ENCODE measurements at places on chromosomes 16 and 17.

DNA sequence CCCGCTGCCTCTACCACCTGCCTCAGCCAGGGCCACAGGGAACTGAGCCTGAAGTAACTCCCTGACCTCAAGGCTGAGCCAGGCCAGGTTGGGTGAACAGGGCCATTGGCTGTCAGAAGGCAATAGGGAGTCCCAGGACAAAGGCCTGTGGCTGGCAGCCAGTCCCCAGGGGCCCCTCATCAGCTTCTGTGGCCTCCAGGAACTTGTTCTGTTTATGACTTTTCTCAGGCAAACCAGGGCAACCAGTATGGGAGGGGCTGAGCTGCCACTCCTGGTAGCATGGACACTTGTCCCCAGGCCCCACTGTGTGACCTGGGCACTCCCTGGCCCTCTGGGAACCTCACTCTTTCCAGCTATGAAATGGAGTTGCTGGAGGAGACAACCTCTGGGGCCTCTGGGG lies 40.1 kb downstream of the CPNE2 start:
- DNase-seq, result no peak

- DNase-seq, result no peak
These were observed 130.4 kb upstream of the MPHOSPH6 start for GRCh38 chr16:82300374-82300951.

- DNase-seq, result no peak
These were observed 918 bp upstream of the NLRC3 start for GRCh38 chr16:3578121-3578520.

DNA sequence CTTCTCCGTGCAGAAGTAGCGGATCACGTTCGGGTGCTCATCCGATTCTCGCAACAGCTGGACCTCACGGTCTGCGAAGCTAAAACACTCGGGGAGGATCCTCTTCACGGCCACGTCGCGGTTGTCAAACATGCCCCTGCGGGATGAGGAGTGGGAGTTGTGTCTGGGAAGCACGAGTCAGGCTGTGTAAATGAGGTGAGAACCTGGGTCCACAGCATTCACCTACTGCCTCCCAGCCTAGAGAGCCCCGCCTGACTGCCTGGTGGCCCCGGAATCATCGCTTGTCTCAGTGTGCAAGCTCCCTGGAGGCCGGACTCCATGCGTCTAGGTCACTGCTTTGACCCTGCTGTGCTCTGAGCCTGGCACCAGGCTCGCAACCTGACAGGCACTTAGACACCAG lies 33.9 kb upstream of the ICAM2 start:
- DNase-seq, result no peak

DNA sequence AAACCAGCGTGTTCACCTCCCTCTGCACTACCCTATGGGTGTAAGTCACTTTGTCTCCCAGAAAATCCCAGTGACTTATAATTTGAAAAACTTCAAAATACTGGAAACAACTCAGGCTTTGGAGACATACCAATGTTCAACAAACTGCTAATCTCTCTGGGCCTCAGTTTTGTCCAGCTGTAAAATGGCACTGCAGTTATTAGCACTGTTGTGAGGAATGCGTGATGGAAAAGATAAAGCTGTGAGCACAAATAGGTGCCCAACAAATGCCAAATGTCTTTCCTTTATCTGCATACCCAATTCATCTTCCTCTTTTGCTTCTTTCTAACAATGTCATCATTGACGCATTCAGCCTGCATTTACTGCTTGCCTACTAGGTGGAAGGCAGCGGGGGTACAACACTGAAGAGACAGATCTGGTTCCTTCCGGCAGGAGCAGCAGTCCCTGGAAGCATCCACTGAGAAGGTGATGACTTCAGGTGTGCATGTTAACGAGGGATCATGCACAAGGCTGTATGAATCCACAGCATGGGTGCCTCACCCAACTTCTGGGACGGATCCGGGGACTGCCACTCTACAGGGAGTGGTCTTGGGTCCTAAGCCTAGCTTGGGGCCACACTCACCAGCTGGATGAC lies 63.4 kb downstream of the CYTH1 start:
- DNase-seq, result no peak

GRCh38 chr16:69326172-69326873 lies 4.1 kb downstream of the PDF start:
- DNase-seq, result no peak

GRCh38 chr17:7951143-7951792 lies 19.3 kb downstream of the CNTROB start:
- no peak for DNase-seq

- no peak for DNase-seq
These were observed 4.6 kb downstream of the CARMIL2 start for GRCh38 chr16:67649494-67649931.

DNA sequence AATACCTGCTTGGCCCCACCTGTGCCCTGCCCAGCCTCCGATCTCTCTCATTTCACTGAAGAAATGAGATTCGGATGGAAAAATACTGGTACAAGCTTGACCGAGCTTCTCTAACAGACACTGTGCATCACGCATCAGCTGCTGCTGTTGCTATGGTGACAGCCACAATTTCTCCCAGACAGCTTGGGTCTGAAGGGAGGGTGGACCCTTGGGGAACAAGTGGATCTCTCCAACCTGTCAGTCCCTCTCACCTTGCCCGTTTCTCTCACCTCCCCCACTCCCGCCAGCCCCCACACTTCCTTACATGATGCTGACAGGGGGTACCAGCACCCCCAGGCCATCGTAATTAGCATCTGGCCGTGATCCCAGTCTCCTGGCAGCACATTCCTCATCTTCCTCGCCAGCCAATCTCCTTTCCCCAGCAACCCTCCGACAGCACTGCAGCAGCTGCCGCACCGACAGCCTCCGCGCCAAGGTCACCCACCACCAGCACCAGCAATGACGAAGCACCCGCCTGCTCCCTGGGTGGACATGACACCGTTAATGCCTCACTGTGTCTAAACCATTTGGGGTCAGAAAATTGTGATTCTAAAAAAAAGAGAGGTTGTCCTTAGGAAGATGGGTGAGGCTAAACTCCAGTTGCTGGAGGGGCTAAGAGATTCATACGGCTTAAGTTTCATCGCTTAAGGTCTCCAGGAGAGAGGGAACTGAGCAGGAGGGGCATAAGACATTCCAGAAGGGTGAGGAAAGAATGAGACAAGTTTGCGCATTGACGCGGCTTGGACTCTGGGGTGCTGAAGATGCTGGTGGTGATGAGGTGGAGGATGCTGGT lies 58.6 kb upstream of the TNRC6A start:
- DNase-seq, result no peak

GRCh38 chr17:21149621-21150020 lies 22.9 kb downstream of the DHRS7B start:
- no peak for DNase-seq

DNA sequence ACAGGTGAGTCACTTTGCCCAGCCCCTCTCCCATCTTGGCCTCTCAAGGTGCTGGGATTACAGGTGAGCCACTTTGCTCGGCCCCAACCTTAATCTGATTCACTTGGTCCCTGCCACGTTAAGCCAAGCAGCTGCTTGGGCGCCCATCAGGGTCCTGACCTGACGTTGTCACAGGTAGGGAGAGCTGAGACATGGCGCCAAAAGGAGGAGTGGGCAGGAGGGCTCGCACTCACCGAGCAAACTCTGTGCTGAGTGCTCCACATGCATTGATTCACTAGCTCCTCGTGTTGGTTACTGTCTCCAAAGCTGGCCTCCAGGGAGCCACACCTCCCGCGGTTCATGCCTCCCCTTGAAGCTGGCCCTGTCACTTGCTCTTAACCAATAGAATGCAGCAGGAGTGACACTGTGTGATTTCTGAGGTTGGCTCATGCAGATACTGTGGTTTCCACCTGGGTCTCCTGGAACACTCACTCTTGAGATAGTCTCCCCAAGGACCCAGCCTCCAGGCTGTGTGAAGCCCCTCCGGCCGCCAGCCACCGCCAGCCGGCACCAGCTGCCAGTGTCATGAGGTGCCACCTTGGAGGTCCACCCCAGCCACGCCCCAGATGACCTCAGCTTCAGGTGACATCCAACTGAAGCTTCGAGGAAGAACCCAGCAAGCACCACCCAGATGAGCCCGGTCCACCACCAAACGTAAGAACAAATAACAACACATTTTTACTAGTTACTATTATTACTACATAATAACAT lies 223.0 kb downstream of the GSG1L start:
- DNase-seq, result no peak

DNA sequence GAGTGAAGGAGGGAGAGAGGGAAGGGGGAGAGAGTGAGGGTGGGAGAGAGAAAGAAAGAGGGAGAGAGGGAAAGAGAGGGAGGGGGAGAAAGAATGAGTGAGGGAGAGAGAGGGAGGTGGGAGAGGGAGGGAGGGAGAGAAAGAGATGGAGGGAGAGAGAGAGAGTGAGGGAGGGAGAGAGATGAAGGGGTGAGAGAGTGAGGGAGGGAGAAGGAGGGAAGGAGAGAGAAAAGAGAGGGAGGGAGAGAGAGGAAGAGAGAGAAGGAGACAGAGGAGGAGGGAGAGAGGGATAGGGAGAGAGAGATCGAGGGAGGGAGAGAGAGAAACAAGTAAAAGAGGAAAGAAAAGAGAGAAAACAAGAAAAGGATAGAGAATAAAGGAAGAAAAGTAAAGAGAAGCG lies 225.7 kb downstream of the SHISA9 start:
- DNase-seq, result no peak

GRCh38 chr16:84950906-84951305 lies 60.4 kb downstream of the ZDHHC7 start:
- DNase-seq, result no peak

- DNase-seq, result peak; percentile 4
These were observed 398.0 kb downstream of the NPIPA8 start for GRCh38 chr16:17938546-17938945.

DNA sequence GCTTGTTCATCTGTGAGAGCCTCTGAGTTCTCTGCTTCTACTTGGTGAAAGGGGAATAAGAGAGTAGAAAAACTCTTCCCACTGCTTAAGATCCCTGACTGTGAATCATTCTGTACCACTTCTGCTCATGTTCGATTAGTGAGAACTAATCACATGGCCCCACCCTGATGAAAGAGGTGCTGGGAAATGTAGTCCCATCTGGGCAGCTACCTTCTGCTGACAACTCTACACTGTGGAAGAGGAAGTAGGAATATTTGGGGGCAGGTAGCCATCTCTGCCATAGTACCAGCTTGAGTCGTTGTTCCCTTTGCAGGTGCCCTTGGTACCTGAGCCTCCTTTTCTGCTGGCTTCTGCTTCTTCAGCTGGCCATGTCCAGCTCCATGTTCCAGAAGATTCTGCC lies 29.9 kb downstream of the NKD1 start:
- no peak for DNase-seq

DNA sequence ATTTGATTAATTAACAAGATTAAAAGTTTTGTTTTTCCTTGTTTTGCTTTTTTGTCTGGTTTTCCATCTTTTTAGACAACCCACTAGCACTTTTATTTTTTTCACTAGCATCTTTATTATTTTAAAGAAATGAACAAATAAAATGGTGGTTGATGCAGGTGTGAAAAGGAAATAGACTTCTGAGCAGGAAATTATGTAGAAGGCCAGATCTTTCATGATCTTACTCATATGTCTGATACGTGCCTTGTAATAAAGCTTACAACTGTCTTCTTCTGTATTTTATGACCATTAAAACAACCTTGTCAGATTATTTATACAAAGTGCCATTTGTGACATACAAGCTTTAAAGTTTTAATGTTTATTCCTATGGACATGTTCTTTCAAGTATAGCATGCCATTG lies 6.3 kb downstream of the SLFN12L start:
- no peak for DNase-seq

DNA sequence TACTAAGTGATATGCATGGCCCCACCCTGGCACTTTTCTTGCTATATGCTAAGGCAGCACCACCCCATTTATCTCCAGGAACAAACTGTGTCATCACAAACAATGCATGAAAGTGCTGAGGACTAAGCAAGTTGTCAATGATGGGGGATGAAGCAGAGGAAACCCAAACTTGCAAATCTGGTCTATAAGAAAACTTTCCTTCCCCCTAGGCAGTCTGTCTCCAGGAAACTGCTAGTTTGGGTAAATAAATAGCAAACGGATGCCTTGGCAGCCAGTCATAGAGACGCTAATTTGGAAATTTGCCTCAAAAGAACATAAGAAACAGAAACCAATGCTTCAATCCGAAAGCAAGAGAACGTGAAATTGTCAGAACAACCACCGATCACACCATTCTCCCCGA lies 5.6 kb upstream of the HSBP1 start:
- no peak for DNase-seq

- DNase-seq, result no peak
These were observed 166.4 kb downstream of the CEP112 start for GRCh38 chr17:66025551-66025950.

- no peak for DNase-seq
These were observed 391.0 kb downstream of the WWOX start for GRCh38 chr16:78490431-78490830.

DNA sequence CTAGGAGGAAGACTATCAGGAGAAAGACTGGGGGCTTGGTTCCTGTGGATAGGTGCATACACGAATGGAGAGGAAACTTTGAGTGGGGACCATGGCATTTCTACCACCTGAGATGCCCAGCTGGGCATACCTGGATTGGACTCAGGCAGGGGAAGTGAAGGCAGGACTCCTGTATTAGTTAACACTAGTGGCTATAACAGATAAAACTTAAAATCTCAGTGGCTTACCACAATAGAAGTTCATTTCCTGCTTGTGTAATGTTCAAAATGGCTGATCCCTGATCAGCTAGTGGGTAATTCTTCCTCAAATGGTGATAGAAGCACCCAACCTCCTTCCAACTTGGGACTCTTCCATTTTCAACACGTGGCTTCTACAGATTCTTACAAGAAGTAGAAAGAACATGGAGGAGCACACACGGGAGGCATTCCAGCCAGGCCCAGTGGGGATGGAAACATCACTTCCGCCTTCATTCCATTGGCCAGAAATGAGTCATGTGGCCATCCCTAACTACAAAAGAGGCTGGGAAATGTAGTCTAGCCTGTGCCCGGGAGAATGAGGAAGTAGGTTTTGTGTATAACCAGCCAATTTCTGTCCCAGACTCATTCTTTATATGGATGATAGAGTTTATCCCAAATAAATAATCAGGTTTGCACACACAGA lies 112.1 kb downstream of the UTP18 start:
- no peak for DNase-seq

DNA sequence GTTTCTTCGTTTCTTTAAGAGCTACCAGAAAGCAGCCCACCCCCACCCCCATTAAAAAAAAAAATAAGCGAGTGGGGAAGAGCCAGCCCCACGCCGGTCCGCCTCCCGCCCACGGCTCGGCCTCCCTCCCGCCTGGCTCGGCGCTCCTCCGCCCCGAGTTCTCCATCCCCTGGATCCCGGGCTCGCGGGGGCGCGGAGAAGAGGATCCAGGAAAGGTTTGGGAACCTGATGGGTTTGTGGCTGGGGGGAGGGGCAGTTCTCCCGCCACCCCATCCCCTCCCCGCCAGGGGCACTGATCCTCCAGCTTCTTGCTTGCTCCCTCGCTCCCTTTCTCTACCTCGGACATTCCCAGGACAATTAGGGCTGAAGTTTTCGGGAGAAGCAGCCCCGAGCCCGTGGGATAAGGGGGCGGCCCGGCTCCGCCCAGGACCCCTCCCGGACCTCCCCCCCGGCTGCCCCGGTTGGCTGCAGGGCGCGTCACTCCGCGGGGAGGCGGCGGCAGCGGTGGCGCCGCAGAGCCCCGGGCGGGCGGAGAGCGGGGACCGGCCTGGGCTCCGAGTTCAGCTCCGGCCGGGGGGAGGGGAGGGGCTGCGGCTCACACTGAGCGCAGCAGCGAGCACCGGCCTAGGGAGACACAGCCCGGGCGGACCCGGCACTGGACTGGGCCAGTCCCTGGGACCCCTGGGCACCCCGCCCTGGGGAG lies 1.0 kb upstream of the SALL1 start:
- DNase-seq, result peak; percentile 61

GRCh38 chr16:49545741-49546448 lies 172.3 kb downstream of the C16orf78 start:
- DNase-seq, result no peak

GRCh38 chr16:79776243-79776847 lies 175.8 kb upstream of the MAF start:
- DNase-seq, result no peak

GRCh38 chr16:30691907-30692306 lies 7.1 kb upstream of the SRCAP start:
- DNase-seq, result no peak

All from GOT3 (cell line).